ENCODE measurements at places on chromosomes 3 and 15.

- no peak for DNase-seq
Observed at GRCh38 chr3:9534429-9534828, 19.2 kb downstream of the LHFPL4 start.

GRCh38 chr3:142888481-142889211, at the start of gene PCOLCE2:
Gene PCOLCE2, minus strand, starts transcription at chr3:142889083. Its CDS starts 187 bp downstream, at chr3:142888896.
- DNase-seq, result peak; percentile 8

- DNase-seq, result no peak
Observed at GRCh38 chr3:43727930-43728329, 37.2 kb downstream of the ABHD5 start.

GRCh38 chr3:19994796-19995195, 17.3 kb downstream of the PP2D1 start:
- DNase-seq, result no peak

DNA sequence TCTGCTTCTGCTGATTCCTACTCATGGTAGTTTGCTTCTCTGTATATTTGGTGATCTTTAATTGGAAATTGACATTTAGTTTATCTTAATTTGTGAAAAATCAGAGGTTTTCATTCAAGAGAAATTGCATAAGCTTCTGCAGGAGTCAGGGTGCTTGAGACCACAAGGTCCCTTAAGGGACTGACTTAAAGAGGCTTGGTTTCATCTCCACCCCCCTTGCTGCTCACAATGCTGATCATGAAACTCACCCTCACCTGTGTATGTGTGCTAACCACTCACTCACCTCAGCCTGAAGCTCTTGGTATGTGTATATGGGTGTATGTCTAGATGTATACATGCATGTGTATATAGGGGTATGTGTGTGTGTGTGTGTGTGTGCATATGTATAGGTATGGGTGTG, 11.4 kb downstream of the PGPEP1L start:
- no peak for DNase-seq

GRCh38 chr3:156170571-156170970, 50.2 kb downstream of the KCNAB1 start:
- no peak for DNase-seq

- DNase-seq, result no peak
Observed at GRCh38 chr3:28973609-28974008, 307.3 kb upstream of the RBMS3 start.

DNA sequence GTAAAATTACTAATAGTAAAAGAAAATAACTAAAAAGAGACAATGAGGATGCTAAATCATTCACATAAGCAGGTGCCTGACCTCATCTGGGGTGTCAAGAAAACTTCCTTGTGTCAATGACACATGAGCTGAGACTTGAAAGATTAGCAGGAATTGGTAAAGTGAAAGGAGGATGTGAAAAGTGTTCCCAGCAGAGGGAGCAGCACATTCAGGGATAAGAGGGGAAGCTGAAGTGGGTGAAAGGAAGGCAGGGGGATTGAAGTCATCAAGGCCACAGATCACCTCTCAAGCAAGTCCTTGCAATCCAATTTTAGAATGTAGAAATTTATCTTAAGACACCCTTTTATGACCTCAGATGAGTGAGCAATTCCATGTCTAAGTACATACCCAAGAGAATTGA, 60.2 kb upstream of the ACP3 start:
- peak; percentile 16 for DNase-seq

Data from transverse colon (tissue), 4 donors.